Activated gamma-delta T cell treated with Interleukin-2 at 50 U/mL for 16 hours (primary cell): ENCODE measurements at places on chromosomes 2 and 18.

GRCh38 chr18:26721854-26722564 is 143.5 kb downstream of the AQP4 start:
- DNase-seq = no peak

- DNase-seq = no peak
Observed at GRCh38 chr2:60302377-60303126, 250.9 kb downstream of the BCL11A start.

- no peak for DNase-seq
Observed at GRCh38 chr2:85996591-85996990, 107.8 kb upstream of the ST3GAL5 start.

GRCh38 chr18:8912348-8913326 is 189.9 kb upstream of the NDUFV2 start:
- DNase-seq = no peak
